ENCODE measurements at places on chromosomes 1 and 21.

- DNase-seq, result no peak
Observed at GRCh38 chr1:236425031-236425663, 31.1 kb downstream of the EDARADD start.

GRCh38 chr1:11180342-11180744 lies 8.8 kb upstream of the ANGPTL7 start:
- no peak for DNase-seq

GRCh38 chr1:117534995-117535467 lies 70.8 kb upstream of the TENT5C start:
- no peak for DNase-seq

DNA sequence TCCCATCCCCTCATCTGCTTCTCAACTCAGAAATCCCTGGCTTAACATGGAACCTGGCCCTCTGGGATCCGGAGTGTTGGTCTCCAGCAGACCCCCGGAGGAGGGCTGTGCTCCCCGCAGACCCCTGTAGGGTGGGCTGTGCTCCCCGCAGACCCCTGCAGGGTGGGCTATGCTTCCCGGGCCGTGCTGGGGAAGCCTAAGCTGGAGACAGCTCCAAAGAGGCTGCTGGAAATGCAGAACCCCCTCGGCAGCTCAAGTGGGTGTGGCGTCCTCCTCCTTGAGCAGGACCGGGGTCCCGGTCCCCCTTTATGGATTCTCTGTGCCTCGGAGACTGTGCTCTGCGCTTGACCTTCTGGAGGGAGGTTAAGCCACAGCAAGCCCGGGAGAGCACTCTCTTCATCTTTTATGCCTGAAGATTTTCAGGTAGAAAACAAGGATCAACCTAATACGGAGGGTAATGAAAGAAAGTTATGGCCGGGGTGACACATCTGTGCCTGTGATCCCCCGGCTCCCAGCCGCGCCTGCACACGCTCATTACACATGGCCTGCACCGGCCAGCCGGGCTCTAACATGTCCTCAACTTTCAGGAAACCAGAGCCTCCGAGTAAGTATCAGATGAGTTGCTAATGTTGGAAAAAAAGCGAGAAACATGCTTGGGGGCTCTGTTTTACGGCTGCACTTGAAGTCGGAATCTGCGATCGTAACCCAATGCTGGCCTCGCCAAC lies 87.7 kb upstream of the ACTRT2 start:
- no peak for DNase-seq

DNA sequence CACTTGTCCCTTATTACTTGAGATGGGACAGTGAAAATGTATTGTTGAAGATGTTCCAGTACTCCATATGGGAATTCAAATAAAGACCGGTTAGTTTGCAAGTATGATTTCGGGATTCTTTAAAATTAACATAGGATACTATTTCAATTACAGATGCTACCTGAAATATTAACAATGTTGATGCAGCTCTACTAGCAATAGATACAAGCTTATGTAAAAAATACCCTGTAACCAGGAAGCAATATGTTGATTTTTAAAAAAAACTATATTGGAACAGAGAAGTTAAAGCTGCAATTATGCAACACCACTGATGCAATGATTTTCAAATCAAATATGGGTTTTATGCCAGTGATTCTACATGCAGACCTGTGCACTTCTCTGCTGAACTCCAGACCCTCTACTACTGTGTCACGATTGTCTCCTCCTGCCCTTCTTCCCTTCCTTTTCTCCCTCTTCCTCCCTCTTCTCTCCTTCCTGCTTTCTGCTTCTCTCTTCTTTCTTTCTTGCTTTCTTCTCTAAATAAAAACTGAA lies 179.2 kb downstream of the ATP6V1G3 start:
- DNase-seq, result no peak

DNA sequence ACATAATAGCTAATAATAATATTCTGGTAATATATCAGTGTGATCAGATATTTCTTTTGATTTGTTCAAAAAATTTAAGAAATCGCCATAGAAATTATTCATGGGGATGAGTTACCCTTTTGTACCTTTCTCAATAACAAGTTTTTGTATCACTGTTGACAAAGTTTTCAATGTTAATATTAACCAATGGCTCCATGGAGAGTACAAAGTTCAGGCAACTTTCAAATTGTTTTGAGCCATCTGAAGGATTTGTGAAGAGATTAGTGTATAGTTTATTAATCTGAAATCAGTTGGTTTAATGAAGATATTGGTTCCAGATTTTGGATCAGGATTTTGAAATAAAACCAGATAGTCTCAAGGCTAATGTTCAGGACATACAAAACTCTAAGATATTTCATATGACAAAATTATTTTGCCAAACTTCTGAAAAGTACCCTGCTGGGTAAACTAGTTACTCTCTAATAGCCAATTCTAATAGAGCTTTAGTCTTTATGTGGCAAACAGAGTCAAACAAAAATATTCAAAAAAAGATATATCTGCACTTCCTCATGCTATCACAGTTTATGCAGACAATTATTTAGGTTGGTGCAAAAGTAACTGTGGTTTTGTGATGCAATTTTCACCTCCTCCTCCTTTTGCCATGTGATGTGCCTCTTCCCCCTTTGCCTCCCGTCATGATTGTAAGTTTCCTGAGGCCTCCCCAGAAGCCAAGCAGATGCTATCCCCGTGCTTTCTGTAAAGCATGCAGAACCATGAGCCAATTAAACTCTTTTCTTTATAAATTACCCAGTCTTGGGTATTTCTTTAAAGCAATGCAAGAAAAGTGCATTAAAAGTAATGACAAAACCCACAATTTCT lies 1105.0 kb downstream of the PLA2G4A start:
- DNase-seq, result no peak

All from GOT3 (cell line).